Activated naive CD4-positive, alpha-beta T cell treated with Interleukin-2 at 50 U/mL for 16 hours (primary cell): ENCODE measurements at places on chromosomes 2 and 18.
A peak's percentile ranks its signal among the peaks of the same experiment; 100 is the strongest.

DNA sequence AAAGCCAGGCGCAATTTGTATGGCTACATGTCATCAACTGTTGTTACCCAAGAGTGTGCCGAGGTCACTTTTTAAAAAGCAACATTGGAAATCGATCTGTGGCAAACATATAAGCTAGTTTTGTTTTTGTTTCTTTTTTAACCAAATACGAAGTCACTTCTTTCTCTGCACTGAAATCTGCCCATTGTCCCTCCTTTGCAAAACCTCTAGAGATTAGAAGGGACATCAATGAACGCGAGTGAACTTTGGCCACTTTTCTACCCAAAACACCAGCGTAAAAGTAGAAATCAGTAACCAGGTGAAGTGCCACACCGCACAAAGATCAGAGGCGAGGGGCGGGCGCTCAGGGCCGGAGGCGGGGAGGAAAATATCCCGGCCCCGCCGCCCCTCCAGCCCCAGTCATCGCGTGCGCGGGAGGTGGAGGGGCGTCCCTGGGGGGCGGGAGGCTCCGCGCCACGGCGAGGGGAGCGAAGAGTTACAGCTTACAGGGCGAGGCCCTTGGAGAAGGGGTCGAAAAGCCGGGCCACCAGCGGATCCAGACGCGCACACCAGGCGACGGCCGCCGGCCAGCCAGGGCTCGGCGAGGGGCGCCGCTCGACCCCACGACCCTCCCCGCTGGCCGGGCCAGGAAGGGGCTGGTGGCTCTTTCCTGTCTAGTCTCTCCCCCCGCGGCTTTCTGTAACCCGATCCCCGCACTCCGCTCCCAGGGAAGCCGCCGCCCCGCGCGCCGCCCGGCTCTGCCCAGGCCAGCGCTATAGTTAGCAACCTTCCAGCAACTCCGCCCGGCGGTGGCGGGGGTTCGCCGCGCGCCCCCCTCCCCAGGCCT is 993 bp downstream of the RBMS1 start:
- DNase-seq = peak; percentile 67

DNA sequence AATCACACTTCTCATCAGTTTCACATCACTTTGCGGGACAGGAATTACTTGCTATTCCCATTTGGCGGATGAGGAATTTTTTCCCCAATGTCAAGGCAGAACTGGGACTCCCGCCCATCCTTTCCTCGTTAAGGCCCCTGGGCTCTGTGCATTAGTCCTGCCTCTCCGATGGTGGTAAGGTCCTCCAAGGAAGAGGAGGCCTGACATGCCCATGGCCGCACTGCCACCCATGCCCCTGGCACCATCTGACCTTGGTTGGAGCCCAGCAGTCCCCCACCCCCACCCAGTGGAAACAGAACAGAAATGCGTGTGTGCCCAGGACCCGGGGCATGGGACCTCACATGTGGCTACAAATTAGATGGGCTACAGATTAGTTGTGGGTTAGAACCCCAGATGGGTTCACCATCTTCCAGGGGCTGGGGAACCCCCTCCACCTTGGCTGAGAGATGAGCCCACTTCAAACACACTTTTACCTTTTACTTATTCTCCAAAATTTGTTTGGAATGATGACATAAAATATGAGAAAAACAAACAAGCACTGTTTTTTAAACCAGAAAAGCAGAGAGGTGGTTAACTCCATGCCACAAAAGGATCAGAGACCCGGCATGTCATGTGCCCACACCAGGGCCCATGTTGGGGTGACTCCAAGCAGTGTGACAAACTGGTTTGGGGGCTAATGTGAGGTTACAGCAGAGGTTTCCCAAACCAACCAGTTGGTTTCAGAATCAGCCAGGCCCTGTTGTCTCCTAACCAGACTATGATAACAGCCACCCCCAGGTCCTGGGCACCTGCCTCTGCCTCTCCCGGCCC is 11.0 kb upstream of the DUSP2 start:
- peak; percentile 63 for DNase-seq

DNA sequence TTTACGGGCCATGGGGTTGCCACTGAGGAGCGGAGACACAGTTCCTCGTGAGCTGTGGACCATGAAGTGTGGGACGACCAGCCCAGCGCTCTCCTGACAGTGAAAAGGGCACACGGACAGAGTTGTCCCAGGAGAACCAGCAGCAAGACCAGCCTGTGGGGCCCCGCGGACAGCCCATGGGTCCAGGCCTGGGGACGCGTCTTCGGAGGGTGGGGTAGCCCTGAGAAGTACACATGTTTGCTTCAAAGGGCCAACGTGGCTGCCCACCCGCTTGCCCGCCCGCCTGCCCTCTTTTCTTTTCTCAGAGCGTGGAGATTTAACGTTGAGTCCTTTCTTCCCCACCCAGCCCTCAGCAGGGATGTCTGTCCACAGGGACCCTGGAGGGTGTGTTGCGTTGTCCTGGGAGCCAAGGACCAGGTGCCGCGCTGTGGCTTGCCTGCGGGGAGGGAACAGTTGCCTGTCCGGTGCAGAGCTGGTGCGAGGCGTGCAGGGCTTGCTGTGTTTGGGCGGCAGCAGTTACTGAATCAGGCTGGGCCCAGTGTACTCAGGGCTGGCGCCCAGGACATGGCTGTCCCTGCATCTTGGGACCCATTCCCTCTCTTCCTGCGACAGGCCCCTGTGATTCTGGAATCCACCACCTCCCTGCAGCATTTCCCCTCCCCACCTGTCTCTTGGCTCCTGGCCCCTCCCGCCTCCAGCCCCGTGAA is 120.1 kb upstream of the HDAC4 start:
- no peak for DNase-seq

DNA sequence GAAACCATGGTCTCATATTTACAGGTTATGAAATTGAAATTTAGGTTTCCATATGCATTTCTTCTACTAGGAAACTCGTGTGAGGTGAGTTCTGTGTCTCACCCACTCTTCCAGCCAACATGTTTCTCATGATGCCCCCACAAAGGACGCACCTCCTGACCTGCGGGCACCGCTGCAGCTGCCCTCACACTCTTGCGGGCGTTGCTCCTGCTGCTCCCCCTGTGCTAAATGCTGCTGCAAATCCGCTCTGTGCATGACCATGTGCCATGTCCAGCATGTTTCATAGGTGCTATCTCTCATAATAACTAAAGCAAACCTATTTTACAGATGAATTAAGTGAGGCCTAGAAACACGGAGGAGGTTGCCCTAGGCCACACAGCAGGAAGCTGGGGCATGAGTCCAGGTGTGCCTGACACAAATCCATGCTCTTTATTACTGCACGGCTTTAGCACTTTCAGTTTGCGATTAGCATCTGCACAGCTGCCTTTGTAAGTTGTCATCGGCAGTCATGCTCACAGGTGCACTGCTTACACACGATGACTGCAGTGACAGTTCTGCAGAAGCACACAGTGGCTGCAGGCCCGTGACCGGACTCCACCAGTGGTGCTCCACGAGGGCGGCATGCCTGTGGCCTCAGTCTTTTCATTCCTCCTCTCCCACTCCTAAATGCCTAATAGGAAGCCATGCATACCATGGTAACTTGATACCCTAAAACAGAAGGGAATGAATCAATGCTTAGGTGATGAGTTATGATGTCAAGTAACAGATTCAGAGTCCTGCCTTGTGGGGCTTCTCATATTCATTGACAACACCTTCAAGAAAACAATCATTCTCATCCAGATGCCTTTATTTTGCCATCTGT is 14.9 kb upstream of the GALR1 start:
- DNase-seq = no peak

- DNase-seq = no peak
Observed at GRCh38 chr18:78818961-78819360, 160.7 kb upstream of the SALL3 start.

DNA sequence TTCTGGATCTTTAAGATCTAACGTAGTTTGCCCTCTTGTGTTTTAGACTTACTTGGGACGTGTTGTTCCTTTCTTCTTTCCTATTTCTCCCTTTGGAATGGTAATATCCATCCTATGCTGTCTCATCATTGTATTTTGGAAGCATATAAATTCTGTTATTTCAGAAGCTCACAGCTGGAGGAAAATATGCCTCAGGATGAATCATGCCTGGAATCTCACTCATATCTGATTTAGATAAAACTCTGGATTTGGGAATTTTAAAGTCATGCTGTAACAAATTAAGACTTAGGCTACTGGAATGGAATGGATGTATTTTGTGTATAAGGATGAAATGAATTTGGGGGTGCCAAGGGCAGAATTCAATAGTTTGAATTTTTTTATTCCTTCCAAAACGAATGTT is 245.2 kb upstream of the GULP1 start:
- DNase-seq = no peak

DNA sequence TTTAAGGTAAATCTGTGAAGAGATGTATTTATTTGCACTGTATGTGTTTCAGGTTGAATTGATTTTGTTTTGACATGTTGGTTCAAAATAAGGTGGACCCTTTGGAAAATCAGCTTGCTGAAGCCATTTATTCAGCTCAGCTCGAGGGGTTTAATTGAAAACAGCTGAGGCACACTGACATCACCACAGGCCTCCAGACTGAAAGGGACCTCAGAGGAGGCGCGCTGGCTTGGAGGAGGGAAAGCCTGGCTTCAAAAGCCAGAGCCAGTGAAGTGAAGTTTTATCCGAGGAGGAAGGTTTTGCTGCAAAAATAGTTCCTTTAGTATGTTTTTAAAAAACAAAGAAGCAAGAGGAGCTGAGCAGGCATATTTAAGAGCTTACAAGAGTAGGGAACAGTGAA is 26.9 kb upstream of the DNMT3A start:
- DNase-seq = no peak
